Stimulated activated CD8-positive, alpha-beta memory T cell treated with anti-CD3 and anti-CD28 coated beads, Interleukin-7, amount 100 ng/mL, for 48 hours (primary cell): ENCODE measurements at places on chromosomes 6 and 20.

DNA sequence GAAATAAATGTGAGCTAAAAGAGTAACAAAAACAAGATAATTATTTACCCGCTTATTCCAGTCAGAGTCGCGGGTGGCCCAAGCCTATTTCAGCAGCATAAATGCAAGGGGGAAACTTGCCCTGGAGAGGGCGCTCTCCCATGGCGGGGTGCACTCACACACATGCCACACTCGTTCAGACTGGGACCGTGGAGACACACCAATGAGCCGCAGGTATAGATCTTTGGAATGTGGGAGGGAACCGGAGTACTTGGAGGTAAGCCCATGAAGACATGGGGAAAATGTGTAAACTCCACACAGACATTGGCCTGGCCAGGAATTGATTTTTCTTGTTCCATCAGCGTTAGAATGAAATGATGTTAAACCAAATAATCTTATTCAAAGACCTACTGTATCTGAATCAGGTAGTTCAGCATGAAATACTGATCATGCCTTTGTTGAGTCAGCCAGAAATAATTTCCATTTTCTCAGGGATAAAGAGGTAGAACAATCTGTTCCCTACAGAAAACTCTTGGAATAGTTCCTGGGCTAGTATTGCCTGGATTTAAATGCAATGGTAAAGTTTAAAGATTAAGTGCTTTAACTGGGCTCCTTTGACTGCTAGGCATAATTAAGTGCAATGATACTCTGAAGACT is 191.5 kb downstream of the MCHR2 start:
- DNase-seq: no peak

DNA sequence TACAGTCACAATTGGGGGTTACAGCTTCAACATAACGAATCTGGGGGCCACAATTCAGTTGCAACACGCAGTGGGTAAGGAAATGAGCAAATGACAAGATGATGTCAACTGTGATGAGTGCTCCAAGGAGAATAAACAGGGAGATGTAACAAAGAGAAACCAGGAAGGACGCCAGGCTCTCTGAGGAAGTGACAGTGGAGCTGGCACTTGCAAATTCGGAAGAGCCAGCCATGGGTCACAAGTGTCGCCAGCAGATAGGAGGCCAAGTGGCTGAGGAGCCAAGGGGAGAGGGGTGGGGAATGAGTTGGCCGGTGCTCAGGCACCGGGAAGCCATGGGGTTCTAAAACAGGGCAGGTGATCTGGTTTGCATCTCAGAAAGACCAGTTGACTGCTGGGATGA is 136.4 kb downstream of the EYA2 start:
- no peak for DNase-seq

- DNase-seq: no peak
These were observed 889.1 kb upstream of the MAP3K7 start for GRCh38 chr6:91476000-91476399.

DNA sequence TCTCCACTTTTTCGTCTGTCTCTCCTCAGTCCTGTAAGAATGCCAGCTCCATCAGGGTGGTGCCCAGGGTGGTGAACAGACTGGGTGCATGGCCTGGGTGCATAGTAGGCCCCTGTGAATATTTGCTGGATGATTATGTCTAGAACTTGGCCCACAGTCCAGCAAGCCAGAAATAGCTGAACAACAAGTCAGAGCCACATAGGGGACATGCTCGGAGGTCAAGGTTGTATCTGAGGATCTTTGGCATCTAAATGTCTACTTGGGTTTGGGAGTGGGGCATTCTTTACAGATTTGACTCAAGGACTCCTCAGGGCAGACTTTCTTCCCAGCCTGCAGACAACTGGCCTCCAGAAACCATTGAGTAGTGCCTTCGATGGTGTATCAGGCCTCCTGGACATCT is 18.1 kb upstream of the BPIFA3 start:
- no peak for DNase-seq

DNA sequence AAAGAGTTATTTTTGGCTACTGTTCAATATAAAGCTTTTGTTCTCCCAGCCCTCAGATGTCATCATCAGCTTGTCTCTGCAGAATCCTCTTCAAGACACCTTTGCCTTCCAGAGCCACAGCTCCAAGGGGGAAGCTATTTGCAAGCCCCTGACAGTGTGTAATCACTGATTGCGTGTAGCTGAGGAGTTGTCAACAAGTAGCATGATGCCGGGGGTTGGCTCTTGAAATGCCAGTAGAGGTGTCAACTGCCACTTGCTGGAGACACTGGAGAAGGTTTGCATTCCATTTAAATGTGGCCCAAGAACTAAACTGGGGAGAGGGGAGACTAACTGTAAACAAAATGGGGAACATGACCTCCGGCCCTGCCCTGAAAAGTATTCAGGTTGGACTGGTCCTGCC is 44.3 kb upstream of the PDYN start:
- no peak for DNase-seq

- DNase-seq: no peak
These were observed 12.0 kb downstream of the ZSCAN31 start for GRCh38 chr6:28323813-28324424.

GRCh38 chr6:68238097-68238601 is 396.9 kb upstream of the ADGRB3 start:
- no peak for DNase-seq

GRCh38 chr6:170366248-170366960 is 59.8 kb downstream of the FAM120B start:
- no peak for DNase-seq

DNA sequence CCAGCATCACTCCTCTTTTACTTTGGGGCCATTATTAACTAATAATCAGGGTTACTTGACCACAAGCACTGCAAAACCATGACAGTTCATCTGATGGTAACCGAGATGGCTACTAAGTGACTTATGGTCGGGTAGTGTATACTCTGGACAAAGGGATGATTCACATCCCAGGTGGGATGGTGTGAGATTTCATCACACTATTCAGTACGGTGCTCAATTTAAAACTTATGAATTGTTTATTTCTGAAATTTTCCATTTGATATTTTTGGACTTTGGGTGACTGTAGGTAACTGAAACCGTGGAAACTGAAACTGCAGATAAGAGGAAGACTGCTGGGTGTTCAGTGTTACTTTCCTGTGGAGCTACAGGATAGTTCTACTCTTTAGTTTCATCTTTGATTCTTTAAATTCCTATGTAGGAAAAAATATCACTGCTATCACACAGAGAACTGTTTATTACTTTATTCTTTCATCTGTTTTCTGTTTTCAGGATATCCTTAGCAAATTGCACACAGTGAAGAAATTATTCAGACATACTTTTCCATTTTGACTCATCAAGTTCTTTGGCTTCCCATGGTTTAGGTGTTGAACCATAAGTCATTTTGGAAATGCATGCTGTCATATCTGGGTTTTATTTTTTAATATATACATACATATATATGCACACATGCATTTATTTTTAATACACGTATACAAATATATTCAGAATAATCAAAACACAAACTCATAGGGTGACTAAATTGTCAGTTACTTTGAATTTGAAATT is 59.1 kb upstream of the C20orf144 start:
- no peak for DNase-seq

GRCh38 chr20:41672282-41672681 is 54.1 kb upstream of the CHD6 start:
- no peak for DNase-seq

DNA sequence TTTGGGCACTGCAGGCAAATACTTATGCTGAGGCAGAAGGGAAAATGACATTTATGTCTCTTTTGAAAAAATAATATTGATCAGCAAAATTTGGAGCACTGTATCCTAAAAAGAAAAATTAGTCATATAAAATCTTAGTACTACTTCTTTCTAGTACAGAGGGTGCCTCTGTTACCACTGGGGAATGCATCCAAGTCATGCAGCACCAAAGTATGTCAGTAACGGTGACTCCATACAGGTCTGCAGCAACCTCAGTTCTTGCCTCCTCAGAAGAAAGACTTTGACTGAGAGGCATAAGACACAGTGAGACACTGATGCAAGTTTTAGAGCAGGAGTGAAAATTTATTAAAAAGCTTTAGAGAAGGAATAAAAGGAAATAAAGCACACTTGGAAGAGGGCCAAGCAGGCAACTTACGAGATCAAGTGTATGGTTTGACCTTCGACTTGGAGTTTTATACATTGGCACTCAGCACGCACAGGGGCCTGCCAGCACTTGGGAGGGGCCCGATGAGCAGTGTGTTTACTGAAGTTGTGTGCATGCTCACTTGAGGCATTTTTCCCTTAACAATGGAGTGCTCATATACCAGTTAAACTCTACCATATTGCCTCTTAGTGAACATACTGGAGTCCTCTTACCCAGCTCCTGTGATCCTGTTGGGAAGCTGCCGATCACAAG is 1244.8 kb downstream of the EPHA7 start:
- no peak for DNase-seq

DNA sequence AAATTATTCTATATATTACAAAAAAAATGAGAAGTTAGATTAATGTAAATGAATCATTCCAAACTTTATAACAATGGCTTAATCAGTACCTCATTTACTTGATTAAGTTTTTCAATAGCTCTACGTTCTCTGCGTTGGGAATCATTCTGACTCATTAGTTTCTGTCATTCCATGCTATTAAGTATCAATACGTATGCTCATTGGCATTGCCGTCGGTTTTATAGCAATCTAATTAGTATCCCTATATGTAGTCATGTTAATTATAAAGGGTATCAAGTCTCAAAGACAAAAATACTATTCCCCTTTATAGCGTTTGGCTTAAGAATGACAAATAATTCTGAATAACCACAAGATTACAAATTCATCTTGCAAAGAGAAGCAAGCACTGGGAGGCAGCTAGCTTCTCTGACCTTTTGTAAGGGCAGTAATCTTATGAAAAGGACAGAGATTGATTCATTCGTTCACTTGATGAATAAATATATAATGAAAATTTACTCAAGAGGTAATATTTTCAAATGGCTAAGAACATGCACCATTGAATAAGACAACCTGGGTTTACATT is 41.8 kb downstream of the OLIG3 start:
- no peak for DNase-seq

DNA sequence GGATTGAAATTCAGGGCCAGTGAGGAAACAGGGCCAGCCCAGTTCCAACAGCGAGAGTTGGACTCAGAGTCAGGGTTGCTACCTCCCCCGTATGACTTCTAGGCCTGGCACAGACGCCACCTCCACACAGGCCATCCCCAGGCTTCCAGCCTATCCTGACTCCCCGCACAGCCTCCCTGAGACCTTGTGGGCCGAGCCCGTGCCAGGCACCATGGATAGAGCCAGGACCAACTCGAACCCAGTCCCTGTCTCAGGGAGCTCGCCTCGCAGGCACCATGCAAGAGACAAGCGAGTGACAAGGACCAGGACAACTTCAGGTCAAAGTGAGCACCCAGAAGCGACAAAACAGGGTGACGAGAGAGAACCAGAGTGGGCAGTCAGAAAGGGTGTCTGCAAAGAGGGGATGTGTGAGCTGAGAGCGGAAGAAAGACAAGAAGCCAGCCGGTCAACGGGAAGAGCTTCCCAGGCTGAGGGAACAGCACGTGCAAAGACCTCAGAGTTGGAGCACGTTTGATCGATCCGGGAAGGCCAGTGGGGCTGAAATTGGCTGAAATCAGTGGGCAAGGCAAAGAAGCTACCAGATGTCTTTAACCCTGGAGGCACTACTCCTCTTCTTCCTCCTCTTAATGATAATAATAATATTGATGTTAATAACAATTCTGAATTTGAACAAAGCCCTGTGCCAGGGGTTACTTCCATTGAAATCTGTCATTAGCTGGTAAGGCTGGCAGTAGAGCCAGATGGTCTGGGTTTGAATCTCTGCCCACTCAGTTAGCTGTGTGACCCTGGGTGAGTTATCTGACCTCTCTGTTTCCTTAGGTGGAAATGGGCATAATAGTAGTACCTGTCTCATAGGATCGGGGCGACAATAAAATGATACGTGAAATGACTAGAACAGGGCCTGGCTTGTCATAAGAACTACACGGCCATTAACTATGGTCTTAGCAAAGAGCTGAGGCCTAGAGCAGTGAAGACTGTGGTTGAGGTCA is 45.0 kb downstream of the KIAA1755 start:
- DNase-seq: no peak

DNA sequence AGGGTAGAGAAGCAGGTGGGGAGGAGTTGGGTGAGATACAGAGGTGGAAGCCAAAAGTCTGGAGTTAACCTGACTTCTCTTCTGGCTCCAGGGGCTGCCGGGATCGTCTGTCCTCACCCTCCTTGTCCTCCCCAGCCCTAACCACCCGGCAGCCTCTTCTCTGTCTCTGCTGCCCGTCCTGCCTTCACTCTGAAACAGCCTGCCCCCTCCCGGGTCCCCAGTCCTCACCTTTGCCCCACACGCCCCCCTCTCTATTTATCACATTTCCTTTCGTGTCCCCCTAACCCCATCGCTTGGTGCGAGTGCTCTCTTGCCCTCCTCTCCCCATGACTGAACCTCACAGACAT is 5.7 kb downstream of the RING1 start:
- DNase-seq: no peak

DNA sequence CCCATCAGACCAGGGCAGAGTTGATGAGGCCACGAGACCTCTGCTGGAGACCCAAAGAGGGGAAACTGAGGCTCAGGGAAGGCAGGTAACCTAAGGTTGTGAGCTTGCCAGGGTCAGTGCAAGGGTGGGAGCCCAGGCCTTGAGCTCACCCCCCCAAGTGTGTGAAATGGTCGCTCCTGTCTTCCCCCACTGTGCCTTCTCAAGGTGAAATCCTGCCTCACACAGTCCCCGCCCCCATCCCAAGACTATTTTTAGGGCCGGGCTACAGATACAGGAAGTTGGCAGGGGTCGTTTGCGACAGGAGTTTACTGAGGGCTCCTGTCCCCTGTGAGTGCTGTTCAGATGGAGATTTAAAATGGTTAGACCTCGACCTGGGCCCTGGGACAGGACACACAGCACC is 18.7 kb upstream of the GATA5 start:
- DNase-seq: no peak

DNA sequence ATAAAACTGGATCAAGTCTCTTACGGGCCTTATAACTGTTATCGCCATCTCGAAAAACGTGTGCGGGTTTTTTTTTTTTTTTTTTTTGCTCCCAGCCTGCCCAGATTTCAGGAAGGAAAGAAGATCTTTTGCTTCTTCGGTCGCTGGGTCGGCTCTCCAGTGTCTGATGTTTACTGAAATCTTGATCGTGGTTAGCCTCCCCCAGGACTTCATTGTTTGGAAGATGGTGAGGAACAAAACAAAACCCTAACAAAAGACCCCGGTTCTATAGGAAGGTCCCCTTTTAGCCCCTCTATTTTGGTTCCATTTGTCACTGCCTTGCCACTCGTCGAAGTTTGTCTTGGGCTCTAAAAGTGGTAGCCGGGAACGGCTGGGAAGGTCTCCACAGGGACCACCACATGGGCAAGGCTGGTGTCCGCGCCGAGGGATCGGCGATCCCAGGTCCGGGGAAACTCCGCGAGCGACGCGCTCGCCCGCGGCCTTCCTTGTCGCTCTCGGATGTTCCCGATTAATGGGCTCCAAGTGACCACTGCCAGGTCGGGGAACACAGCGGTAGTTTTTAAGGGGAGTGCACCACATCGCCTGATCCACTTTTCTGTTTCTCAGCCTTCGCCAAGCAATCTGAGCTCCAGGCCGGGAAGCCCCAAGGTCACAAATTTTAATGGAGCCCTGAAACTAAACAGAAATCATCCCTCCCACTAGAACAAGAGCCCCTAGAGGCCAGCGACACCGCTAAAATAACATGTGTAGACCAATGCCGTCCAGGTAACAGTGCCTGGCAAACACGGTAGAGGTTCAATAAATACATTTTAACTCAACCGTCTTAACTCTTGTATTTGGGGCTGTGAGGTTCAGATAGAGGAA is 27.0 kb downstream of the TRIM27 start:
- DNase-seq: no peak
